ENCODE measurements at places on chromosomes 6 and 20.

GRCh38 chr20:20737158-20737557 is 24.7 kb upstream of the RALGAPA2 start:
- no peak for DNase-seq

GRCh38 chr6:137851669-137852068 is 15.4 kb upstream of the TNFAIP3 start:
- no peak for DNase-seq

- no peak for DNase-seq
These were observed 187.7 kb downstream of the AIG1 start for GRCh38 chr6:143248359-143248758.

GRCh38 chr6:42744351-42744893 is 1.5 kb downstream of the TBCC start:
- no peak for DNase-seq

DNA sequence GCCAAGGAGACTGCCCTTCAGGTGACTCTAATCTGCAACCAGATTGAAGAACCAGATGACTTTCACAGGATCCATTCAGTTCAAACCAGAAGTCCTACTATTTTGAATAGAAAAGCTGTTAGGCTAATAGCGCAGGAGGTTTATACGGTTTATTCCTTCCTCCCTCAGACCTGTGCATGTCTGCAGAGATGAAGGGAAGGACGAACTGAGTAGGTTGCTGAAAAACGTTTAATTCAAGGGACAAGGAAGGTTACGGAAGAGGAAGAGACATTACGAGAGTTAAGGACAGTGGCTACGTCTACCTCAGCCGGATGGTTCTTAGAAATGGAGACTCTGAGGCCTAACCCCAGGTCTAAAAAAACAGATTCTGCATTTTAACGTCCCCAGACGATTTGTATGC is 978 bp downstream of the AURKA start:
- DNase-seq: no peak

Data from stimulated activated CD8-positive, alpha-beta memory T cell treated with anti-CD3 and anti-CD28 coated beads, Interleukin-4, amount 100 ng/mL, for 4 hours (primary cell).